ENCODE measurements at places on chromosomes 12 and 14.

DNA sequence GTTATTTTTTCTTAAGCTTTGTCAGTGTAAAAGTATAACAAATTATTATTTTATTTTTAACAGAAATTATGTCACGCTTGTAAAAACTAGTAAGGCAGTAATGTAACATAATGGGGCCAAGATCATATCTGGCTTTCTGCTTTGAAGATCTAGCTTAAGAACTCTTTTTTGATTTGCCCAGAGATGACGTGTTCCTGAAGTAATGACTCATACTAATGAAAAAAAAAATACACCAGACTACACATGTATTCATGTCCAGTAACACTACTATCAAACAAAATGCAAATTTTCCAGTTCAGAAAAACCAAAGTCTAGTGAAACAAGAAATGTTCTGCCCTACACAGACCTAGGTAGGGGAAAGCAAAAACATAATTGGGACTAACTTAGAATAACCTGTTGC lies 432.2 kb upstream of the ATXN7L3B start:
- DNase-seq, result no peak

GRCh38 chr12:45425426-45425825 lies 209.5 kb downstream of the ANO6 start:
- no peak for DNase-seq

DNA sequence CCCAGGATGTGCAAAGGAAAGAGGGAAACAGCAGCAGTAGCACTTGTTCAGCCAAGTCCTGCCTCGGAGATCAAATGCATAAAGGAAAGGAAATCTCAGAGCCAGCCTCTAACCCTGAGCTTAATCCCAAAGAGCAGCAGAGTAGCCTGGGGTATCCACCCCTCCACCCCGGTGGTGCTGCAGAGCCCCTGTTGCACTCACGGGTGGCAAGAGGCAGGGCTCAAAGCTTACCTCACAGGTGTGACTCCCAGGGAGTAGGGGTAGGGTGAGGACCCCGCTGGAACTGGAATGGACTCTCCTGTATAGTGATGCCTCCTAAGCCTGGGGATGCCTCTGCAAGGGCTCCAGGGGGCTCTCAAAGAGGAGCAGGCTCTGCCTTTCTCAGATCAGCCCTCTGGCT lies 211.1 kb downstream of the CACNA1C start:
- no peak for DNase-seq

DNA sequence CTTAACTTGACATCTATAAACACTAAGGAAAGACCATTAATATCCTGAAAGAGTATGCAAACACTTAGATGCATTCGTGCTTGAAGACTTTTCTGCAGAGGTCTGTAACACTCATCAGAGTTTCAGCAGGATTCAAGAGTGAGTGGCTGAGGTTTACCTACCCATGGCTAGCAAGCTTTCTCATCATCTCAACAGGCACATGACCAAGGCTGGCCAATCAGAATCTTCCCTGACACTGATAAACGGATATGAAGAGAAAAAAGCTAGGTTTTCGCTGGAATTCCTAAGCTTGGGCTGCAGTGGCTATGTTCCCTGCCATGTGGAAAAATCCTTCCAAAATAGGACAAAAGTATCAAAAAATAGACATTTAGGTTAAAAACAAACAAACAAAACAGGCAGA lies 162.1 kb upstream of the USP15 start:
- peak; percentile 9 for DNase-seq

GRCh38 chr12:55797068-55797467 lies 20.5 kb downstream of the SARNP start:
- DNase-seq, result peak; percentile 26

DNA sequence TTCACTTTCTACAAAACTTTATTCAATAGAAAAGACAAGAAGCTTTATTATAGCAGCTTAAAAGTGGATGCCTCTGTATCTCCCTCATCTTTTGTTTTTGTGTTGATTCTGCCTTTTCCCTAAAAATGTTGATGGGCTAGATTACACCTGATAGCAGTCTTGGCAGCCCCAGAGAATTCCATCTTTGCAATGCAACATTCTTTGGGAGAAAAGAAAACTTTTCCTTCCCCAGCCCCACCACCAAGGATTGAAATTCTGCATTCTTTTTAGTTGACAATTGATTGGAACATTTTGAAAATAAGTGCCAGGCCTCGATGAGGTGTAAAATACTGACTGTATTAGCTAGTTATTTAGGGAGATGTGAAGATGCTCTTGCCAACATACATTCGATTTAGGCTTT lies 306.8 kb upstream of the G2E3 start:
- no peak for DNase-seq

- DNase-seq, result peak; percentile 91
Observed at GRCh38 chr12:55927588-55928502, at the start of gene PYM1. Gene PYM1, minus strand, starts transcription at chr12:55927894. Its CDS starts 133 bp downstream, at chr12:55927761.

- DNase-seq, result no peak
Observed at GRCh38 chr12:52320784-52321400, at the start of gene KRT83. Gene KRT83, minus strand, starts transcription at chr12:52321398. Its CDS starts 63 bp downstream, at chr12:52321335.

DNA sequence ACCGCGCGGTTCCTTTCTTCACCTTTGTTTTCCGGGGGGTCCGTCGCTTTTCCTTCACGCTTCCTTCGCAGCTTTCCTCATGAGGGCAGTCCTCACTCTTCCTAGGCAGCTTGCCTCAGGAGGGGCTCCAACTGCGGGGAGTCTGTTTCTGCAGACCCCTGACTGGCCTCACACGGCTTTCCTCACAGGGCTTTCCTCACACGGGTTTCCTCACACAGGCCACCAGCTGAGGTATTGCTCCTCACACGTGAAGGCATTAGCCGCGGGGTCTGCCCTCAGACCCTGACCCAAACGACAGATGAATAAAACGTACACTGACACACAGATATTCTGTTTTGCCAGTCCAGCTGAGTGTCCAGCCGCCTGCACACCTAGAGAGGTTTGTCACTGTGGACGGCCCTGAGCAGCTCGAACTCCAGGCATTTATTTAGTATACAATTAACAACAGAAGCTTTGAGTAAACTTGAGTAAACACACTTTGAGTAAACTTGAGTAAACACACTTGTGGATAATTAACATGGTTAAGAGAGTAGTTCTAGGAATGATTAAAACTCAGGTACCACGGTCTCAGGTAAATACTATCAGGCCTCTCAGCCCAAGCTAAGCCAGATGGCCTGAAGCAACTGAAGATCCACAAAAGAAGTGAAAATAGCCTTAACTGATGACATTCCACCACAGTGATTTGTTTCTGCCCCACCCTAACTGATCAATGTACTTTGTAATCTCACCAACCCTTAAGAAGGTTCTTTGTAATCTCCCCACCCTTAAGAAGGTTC lies 16.1 kb upstream of the LYZ start:
- peak; percentile 23 for DNase-seq

DNA sequence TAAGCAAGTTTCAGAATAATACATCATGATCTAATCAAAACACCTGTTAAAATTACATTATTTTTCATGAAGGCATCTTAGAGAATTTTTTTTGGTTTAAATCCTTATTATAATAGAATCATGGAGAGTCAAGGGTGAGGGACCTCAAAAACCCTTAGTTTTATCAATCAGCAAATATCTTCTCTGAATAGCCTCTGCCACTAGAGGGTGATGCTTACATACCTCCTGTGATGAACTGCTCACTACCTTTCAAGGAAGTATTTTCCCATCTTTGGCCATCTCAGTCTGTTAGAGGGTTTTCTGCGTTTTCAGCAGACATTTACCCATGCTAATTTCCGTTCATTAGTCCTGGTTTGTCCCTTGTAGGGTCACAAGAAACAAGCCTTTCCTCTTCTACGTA lies 200.2 kb downstream of the TRHDE start:
- DNase-seq, result no peak

- DNase-seq, result no peak
Observed at GRCh38 chr12:113641426-113642030, 169.9 kb upstream of the LHX5 start.

GRCh38 chr12:75759842-75760572 lies 248.6 kb upstream of the KRR1 start:
- no peak for DNase-seq
